ENCODE measurements at places on chromosomes 5 and 9. TPM values are rescaled to one million over a fixed set of nuclear protein-coding genes. Genes with fewer than 3 reads are reported as not detected.

DOCK8 gene
- 47.2 TPM for total RNA-seq

CCNI2 gene
- total RNA-seq = 8.4 TPM

PCDHB13 gene
- 8.3 TPM for total RNA-seq

BARHL1 gene
- not detected for total RNA-seq

PKD2L2 gene
- not detected for total RNA-seq

PCDHGA3 gene
- 4.0 TPM for total RNA-seq

BSPRY gene
- total RNA-seq = 16.0 TPM

GRXCR2 gene
- total RNA-seq = not detected

SLC27A4 gene
- total RNA-seq = 50.4 TPM

LRRC19 gene
- 16.7 TPM for total RNA-seq

DNA sequence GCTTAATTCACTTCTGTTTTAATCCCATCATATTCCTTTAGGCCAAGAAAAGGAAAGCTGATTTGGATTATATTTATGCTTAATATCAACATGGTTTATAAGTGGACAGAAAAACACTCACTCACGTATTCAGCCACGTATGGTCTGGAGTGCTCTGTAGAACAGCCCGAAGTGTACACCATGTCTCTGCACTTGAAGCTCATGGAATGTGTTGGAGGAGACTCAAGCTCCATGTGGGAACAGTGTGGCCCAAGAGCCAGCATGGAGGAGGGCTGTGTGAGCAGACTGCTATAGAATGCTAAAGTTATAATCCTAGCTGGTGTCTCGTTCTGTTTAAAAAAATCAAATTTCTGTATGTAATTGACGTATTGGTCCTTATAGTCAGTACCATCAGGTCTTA is 32.9 kb downstream of the OTULINL start:
- no peak for DNase-seq

DNA sequence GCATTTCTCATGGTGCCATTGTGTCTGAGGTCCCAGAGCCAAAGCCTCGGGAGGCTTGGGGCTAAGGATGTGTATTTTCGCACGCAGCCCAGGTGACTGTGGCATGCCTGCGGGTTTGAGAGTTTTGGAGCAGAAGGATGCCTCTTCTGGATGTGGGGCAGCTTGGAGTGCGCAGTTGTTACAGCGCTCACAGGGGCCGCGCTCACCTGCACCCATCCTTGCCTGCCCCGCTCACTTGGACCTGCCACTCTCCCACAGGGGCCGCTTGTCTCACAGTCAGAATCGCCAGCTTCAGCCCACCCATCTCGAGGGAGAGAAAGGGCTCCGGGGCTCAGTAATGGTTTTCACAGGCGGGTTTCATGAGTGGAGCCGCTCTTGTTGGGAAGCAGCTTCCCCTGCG is 132.9 kb downstream of the MVB12B start:
- DNase-seq = no peak

DNA sequence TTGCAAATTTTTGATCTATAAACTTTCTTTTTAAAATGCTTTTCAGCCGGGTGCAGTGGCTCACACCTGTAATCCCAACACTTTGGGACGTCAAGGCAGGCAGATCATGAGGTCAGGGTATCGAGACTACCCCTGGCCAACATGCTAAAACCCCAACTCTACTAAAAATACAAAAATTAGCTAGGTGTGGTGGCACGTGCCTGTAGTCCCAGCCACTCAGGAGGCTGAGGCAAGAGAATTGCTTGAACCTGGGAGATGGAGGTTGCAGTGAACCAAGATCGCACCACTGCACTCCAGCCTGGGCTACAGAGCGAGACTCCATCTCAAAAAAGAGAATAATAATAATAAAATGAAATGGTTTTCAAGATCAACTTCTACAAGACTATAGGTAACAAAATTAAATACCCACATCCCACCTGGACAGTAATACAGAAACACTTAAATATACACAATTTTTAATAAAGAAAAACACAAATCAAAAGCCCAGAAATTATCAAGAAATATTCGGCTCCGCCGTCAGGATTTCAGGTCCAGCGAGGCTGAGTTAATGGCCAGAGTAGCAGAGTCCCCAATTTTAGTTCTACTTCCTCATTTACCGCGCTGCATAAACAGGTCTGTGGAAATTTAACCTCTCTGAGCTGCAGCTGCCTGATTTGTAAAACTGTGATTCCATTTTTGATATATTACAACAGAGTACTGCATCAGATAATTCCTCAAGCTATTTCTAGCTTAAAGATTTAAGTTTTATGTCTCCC is 4.0 kb downstream of the TUT7 start:
- no peak for DNase-seq

- no peak for DNase-seq
These were observed 169.2 kb downstream of the CACNA1B start for GRCh38 chr9:138046641-138047301.

- DNase-seq = no peak
These were observed 603.7 kb downstream of the RAB3C start for GRCh38 chr5:59186623-59187022.

GRCh38 chr5:133406977-133407632 is 205.2 kb downstream of the FSTL4 start:
- DNase-seq = no peak

DNA sequence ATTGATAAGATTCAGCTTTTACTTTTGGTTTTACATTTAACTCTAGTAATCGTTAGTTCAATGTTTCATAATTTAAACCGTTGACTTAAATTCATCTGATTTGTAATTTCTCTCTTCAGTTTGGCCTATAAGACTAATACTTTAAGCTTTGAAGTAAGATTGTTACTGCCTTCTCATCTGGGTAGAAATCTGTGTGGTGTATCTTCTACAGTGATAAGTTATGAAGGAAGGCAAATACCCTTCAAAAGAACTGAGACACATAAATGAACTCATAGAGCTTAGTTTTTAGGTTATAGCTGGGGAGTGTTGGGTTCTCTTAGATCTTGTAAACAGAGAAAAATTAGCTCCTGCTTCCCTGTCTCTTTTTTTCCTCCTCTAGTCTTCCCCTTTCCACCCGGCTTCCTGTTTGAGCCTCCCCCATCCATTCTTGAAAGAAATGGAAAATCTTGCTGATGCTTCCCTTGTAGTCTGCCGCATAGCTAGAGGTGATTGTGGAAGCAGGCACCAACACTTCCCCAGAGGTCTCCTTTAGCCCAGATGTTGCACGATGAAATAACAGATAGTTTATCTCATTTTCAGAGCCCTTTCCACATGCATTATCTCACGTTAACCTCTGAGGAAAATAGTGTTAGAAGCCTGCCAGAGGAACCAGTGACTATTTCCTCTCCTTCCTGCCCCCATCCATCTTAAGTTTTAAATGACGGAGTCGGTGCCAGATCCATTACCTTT is 2.0 kb upstream of the F2RL2 start:
- DNase-seq = no peak

DNA sequence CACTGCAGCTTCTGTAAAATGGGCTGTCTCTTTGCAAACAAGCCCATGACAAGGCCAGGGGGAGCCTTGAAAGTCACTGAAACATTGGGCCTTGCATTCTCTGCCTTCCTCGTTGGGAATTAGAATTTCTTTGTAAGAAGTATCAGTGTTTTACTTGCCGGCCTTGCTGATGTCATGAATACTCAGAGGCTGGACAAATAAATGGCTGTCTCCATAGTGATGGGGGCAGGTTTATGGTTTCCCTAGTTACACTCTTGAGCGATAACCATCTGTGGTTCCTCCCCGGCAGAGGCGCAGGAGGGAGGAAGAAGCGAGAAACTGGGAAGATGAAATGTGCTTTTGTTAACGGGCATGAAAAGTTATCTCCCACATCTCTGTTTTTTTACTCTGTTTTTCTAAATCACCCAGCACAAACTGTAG is 272.7 kb upstream of the PANK3 start:
- DNase-seq = no peak

- DNase-seq = no peak
These were observed 12.2 kb upstream of the NDFIP1 start for GRCh38 chr5:142096382-142096781.

DNA sequence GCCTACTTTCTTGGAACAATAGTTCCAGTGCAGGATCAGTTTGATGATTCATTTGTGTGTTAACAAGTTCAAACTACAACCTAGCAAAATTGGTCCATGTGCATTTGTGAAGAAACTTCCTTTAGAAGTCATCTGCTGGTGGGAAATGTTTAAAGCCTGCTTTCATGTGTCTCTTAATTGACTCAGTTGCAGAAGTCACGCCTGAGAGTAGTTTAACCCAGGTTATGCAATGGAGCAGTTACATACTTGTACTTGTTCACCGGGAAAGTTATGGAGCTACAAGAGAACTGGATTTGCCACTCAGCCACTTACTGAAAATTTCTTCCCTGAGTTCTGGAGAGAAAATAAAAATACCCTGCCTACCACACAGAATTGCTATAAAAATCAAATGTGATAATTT is 1397.8 kb downstream of the PTPRD start:
- no peak for DNase-seq

DNA sequence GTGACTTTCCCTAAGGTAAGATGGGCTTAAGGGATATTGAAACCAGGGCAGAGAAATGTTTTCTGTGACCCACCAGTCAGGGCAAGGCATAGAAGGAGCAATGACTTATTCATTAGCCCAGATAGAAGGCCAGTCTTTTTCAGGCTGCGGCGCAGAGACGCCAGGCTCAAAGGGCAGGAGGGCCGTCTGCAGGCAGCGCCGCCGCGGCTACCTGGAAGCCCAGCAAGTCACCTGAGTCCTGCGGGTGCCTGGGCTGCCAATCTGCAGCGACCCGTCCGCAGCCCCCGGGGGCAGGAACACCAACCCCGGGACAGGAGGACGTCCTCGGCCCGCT is 322 bp upstream of the SH3GL2 start:
- DNase-seq = no peak

GRCh38 chr5:95842854-95843544 is 20.5 kb upstream of the GLRX start:
- peak; percentile 68 for DNase-seq

- peak; percentile 34 for DNase-seq
These were observed at the start of gene TNC for GRCh38 chr9:115117999-115118878. TSS of gene TNC (minus strand) at chr9:115118157. CDS start at chr9:115091018, 27,139 bp downstream.

All from mucosa of gallbladder (tissue), 1 donor.